ENCODE measurements at places on chromosomes 13 and 19.

GRCh38 chr19:49421039-49421877 is 2.0 kb downstream of the PTH2 start:
- peak; percentile 45 for DNase-seq

- no peak for DNase-seq
Observed at GRCh38 chr19:50420808-50421207, 2.1 kb downstream of the SPIB start.

DNA sequence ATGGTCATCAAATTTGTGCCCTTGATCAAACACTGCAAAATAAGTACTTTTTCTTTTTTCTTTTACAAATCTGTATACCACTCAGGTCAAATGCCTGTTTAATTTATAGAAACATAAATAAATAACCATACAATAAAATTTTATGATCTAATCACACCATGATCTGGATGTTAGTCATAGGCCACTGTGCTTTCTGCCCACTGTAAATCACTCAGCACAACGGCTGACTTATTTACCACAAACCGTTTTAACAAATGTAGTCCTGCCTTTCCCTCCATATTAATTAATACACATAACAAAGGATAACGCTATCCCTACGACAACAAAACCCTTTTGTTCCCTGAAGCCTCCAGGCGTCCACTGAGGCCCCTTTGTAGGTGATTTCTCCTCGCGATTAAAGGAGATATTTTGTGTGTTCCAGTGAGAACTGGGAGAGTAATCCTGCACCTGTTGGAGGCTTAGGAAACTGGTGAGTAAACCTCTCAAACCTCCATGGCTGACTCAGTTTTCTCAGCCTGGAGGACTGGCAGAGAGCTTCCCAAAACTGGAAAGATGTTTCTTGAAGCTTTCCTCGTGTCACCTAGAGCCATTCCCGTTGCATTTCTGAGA is 477.1 kb upstream of the SGCG start:
- no peak for DNase-seq

DNA sequence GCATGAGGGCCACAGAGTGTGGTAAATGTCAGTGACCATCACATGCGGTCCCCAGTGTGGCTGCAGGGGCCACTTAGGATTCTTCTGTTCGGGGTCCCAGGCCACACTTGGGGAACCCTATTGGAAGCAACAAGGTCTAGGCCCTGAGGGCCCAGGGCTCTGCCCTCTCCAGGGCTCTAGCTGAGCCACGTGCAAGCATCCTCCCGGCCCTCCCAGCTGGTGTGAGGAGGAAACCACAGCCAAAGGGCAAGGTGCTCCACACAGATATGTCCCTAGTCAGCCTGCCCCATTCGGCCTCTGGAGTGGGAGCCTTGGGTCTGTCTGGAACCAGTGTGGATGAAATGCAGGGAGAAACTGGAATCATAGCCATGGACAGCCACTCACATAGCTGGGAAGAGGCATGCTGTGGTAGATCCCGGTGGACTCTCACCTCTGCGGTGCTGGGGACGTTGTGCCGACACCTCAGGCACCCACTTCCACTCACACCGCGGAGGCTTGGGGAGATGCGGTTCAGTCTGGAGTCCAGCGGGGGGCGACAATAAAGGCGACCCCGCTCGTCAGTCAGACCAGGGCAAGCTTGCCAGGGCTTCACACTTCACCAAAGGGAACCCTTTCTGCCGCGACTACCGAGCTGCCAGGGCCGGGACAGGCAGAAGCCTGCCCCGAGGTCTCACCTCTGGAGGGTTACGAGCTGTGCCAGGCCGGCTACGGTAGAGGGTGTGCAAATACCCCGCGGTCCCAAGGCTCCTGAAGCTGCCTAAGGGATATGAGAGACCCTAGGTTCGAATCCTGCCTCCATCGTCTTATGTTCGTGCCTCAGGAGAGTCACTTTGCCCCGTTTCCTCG is 4.3 kb upstream of the ZNF497 start:
- DNase-seq = no peak

DNA sequence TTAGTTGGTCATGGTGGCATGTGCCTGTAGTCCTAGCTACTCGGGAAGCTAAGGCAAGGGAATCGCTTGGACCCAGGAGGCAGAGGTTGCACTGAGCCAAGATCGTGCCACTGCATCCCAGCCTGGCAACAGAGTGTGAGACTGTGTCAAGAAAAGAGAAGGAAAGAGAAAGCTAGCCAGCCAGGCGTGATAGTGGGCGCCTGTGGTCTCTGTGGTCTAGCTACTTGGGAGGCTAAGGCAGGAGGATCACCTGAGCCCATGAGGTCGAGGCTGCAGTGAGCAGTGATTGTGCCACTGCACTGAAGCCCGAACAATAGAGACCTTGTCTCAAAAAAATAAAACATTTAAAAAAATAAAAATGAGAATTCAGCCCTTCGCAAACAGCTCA is 33.3 kb downstream of the TIMM13 start:
- no peak for DNase-seq

DNA sequence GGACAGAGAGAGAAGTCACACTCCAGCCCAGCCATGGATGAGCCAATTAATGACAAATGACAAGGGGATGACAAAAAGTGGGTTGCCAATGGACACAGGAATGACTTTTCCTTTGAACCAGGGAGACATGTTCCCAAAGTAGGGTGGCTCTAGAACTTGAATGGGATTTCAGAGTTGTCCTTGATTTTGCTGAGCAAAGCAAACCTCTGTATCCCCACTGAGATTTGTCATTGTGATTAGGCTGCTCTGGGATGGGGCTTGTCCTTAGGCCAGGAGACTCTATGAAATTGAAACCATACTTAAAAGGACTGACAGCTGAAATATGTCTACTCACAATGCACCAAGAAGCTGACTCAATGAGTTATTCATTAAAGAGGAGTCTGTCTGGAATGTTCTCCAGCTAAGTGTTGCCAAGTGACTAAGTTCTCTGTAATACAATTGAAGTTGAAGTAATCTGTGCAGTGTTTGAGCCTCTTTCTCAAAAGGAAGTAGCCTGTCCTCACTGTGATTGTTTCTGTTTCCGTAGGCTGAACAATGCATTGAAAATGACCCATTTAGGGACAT is 69.0 kb upstream of the PCDH9 start:
- no peak for DNase-seq

DNA sequence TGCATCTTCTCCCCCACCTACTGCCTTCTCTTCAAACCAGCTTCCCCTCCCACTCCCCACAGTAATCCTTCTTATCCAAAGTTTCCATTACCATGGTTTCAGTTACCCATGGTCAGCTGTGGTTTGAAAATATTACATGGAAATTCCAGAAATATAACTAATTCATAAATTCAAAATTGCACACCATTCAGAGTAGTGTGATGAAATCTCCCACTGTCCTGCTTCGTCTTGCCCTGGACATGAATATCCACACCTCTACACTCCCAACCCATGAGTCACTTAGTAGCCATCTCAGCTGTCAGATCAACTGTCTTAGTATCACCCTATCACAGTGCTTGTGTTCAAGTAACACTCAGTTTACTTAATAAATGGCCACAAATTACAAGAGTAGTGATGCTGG is 3.8 kb upstream of the KCTD12 start:
- no peak for DNase-seq
